T-helper 22 cell (primary cell): ENCODE measurements at places on chromosomes 6 and 20.

GRCh38 chr20:35305682-35306556 is 13.7 kb upstream of the FAM83C start:
- no peak for DNase-seq

DNA sequence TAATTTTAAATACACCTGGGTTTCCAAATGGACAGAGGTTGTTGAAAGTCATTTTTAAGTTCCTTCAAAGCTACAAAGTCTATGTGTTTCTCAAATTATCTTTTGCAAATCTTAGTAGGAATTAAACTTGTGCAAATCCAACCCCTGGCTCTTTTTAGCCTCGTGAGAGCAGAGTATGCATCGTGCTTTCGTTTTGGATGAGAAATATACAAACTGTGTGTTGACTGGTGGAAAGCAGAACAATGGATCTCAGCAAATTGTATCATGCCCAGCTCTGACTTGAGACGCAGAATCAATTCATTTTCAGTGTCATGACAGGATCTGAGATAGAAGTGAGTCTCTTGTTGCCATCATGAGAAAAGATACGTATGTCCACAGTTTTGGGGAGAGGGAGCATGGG is 542.4 kb upstream of the FLRT3 start:
- no peak for DNase-seq

GRCh38 chr20:13325033-13325432 is 104.0 kb downstream of the ISM1 start:
- DNase-seq, result no peak

DNA sequence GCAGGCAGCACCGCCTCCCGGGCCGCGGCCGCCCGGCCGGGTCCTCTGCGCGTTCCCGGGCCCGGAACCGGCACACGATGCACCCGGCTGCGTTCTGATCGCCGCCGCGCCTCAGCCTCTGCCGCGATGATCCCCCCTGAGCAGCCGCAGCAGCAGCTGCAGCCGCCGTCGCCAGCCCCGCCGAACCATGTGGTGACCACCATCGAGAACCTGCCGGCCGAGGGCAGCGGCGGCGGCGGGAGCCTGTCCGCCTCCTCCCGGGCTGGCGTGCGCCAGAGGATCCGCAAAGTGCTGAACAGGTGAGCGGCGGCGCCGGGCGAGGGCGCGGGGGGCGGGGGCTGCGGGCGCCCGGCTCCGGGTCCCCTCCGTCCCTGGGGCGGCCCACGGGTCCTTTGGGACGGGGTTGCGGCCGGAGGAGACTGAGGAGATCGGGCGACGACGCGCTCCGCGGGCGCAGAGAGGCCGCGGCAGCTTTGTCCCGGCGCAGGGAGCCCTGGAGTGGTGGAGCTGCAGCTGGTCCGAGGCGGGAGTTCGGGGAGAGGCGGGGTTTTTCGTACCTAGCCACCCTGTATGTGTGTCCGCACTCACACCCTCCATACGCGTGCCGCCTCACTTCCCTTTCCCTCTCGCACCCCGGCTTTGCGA is 659 bp downstream of the SLC35F1 start:
- no peak for DNase-seq

- no peak for DNase-seq
Observed at GRCh38 chr6:6595952-6596351, 7.4 kb downstream of the LY86 start.

GRCh38 chr6:43907789-43908472 is 137.9 kb downstream of the VEGFA start:
- DNase-seq, result no peak

- DNase-seq, result no peak
Observed at GRCh38 chr6:189676-190075, 102.6 kb upstream of the DUSP22 start.

DNA sequence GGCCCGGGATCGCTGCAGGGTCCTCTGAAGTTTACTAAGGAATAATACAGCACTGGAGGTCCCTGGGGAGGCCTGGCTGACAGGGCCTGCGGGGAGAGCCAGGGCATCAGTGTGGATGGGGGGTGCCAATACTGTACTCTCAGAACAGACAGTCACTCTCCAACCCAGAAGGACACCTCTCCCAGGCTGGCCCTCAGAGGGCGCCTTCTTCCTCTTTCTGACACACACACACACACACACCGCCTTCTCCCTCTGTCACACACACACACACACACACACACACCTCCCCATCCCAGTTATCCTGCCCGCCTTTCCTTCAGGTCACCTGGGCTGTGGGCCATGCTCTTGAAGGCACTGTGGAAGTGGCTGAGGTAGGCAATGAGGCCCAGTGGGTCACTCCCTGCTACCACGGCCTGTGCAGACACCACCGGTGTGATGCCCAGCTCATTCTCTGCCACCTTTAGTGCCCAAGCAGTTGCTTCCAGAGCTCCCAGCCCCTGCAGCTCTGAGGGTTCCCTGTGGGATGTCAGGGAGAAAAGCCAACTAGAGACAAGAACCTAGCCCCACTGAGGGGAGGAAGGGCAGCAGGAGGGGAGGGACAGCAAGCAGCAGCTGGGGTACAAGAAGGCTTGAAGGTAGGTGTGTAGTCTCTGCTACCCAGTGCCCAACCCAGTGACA is 7.5 kb downstream of the SMPD2 start:
- no peak for DNase-seq

- no peak for DNase-seq
Observed at GRCh38 chr6:71766796-71767195, 119.6 kb upstream of the RIMS1 start.

GRCh38 chr20:4225745-4226144 is 210.4 kb upstream of the RNF24 start:
- DNase-seq, result no peak

- DNase-seq, result no peak
Observed at GRCh38 chr6:132964101-132964867, 149.9 kb downstream of the RPS12 start.

DNA sequence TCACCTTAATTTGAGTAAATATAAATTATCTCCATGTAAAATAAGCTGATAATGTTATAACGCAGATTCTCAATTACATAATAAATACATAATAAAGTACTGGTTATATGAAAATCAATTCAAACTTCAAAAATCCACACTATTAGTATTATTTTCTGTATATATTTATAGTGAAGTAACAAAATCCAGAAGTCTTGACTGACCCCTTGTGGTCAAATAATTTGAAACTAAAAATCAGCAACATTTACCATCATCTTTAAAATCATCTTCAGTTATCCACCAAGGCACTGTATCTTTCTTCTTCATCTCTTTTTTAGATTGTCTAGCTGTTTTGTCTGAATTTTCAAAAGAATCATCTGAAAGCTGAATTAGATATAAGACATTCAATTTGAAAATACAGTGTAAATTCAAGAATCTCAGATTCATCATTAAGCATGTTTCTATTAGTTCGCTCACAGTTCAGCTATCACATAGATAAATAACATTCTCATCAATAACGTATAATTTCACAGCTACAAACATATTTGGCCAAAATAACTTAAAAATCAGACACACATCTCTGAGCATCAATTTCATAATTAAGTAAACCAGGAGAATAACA is 6.5 kb downstream of the CEP162 start:
- DNase-seq, result no peak

- DNase-seq, result no peak
Observed at GRCh38 chr20:38501858-38502436, 29.3 kb downstream of the RALGAPB start.

DNA sequence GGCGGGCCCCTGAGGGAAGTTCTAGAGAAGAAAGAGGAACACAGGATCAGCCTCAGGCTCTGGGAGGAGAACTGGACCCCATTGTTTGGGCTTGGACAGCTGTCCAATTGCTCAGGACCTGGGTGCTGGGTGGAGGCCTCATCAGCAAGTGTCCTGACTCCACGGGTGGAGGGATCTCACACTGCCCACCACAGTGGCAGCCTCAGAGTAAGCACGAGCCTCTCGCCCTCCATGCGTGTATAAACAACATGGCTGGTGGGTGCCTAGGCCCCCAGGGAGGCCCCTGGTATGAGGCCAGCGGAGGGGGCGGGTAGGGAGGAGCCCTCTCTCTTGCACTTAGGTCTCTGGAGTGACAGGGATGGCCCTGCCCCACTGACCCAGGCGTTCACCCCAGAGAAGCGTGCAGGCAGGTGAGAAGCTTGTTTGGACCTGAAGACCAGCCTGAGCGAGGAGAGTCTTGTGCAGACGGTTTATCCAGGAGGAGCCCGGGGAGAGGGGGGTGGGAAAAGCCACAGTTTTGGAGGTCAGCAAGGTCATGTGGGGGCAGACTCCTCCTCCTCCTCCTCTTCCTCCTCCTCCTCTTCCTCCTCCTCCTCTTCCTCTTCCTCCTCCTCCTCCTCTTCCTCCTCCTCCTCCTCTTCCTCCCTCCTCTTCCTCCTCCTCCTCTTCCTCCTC is 41.9 kb upstream of the BHLHE23 start:
- DNase-seq, result no peak

DNA sequence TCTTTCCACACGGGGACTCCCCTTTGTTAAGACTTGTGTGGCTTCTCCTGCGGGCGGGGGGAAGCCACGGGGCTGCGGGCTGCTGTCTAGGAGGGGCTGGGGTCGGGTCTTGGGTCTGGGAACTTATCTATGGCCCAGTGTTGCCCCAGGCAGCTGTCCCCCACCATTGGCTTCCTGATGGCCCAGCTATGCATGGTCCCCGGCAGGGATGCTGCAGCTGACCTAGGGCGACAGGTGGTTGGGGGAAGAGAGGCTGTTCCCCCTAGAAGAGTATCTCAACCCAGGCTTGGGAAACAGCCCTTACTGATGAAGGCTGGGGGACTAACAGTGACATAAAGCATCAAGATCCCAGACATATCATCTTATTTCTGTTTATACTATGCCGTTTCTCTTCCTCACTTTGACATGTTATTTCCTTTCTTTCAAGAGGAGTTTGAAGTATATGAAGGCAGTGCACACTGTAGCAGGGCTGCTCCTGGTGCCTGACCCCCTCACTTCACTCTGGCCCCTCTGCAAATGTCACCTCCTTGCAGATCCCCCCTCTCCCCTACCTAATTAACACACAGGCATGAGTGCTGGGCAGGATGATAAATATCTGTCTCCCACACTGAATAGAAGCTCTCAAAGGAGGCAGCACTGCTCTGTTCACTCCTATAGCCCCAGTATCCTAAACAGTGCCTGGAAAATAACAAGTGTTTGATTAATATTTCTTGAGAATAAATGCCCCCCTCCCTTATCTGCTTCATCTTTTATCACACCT is 87.0 kb downstream of the HIVEP2 start:
- DNase-seq, result no peak

DNA sequence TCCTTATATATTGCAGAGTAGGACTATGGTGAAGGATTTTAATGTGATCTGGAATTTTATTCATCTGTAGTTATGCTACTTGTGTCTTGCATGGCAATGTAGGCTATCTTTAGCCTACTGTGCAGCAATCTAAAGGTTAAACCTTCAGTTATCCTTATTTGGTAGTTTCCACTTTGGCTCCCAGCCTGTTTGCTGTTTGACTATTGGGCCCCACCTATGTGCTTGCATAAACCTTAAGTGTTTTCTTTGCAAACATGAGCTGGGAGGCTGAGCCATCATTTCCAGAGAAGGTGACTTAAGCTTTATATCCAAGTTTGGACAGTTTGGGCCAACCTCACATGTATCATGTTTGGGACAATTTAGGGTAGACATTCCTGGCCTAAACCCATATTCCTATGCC is 537.5 kb downstream of the BTBD3 start:
- DNase-seq, result no peak

- no peak for DNase-seq
Observed at GRCh38 chr6:47579040-47579439, 101.5 kb downstream of the CD2AP start.

DNA sequence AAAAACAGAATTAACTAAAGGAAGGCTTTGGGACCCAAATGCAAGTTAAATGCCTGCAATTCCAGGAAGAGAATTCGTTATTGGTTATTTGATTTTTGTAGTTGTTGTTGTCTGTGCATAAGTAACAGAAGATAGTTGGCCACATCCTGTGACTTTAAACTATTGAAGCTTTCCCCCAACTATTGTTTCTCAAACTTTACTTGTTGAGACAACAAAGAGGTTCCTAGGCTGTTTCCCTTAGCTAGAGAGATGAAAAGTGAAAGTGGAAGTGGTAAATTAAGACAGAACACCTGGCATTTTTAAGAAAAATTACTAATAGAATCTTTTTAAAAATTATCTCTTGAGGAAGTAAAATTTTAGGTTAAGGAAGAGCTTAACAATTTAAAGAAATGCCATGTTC is 525.2 kb downstream of the PKHD1 start:
- no peak for DNase-seq

GRCh38 chr6:75418233-75418632 is 75.4 kb downstream of the FILIP1 start:
- DNase-seq, result no peak

DNA sequence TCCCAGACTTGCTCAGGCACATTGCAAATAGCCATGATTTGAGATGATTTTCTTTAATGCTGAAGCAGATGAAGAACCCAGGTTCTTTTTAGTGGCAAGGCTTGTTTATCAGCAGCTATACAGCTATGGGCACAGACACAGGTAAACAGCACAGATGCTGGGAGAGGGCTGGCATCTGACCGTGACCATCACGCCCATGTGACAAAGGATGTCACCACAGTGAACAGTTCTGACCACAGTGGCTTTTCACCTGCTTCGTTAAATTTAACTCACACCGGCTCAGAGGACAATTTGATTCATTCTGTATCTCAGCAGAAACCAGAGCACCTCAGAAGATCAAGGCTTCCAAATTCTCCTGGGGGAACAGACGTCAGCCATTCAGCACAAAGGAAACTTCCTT is 142.6 kb downstream of the CDH26 start:
- DNase-seq, result no peak

DNA sequence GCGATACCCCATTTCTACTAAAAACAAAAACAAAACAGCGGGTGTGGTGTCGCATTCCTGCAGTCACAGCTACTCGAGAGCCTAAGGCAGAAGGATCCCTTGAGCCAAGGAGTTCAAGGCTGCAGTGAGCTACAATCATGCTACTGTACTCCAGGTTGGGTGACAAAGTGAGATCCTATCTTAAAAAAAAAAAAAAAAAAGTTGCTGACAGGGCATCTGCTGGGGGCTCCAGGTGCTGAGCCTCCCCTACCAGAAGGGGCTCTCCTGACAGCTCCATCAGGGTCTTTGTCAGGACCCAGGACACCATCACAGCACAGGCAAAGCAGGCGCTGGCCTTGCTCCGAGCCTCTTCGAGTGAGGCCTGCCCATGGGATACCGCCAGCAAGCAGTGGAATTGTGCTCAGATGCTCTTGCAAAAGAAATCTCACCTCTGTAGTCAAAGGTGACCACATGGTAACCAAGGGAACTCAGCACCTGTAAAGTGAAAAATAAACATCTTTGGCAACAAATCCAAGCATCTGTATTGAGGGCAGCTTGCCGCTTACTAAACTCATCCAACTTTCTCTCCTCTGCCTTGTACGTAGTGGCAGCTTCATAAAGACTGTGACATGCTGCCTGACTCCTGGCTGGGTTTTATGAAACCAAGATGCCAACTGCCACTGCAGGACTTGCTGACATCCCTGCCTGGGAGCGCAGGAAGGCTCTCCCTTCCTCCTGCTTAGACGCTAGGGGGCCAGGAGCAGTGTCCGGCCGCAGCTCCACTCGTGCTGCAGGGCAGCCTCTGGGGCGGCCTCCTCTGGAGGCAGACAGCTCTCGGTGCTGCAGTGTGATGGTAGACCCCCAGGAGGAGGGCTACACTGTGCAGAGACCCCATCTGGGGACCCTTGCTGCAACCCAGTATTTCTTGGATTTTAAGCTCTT is 66.9 kb downstream of the PYGB start:
- no peak for DNase-seq

GRCh38 chr6:39785281-39785680 is 6.9 kb upstream of the DAAM2 start:
- no peak for DNase-seq
